ENCODE measurements at places on chromosomes 13 and 19. TPM values are rescaled to one million over a fixed set of nuclear protein-coding genes. Genes with fewer than 3 reads are reported as not detected.

- peak; percentile 80 for DNase-seq
Measured at GRCh38 chr19:41882568-41883462, at the start of gene ARHGEF1. ARHGEF1 (plus strand) TSS chr19:41883184; CDS start chr19:41888083, 4,899 bp downstream.

GRCh38 chr19:47351548-47351947 is 2.4 kb downstream of the DHX34 start:
- DNase-seq: no peak

The PSG1 gene
- not detected for total RNA-seq

The APLP1 gene
- 1.9 TPM for total RNA-seq

The SLITRK5 gene
- 0.03 TPM for total RNA-seq
